Peyer's patch (tissue), 4 donors: ENCODE measurements at places on chromosomes 5 and 9. TPM values are rescaled to one million over a fixed set of nuclear protein-coding genes. Genes with fewer than 3 reads are reported as not detected.
A peak's percentile ranks its signal among the peaks of the same experiment; 100 is the strongest.

DNA sequence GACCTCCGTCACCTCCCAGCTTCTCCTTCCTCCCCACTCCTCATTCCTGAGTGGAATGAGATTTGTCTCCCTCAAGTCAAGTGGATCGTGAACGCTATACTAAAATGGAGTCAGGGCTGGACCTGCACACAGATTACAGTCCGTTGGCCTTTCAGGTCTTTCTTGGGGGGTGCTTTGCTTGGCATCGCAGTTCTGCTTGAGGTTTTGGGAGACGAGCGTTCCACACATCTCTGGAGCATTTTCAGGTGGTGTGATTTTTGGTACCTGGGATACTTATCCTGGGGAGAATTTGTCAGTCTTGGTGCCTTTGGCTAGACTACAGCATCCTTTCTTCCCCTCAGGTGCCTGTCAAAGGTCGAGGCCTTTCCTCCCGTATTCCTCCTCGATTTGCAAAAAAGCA, 23.8 kb upstream of the POMT1 start:
- no peak for DNase-seq

- DNase-seq: peak; percentile 62
Observed at GRCh38 chr5:141914199-141914743, 9.4 kb upstream of the DELE1 start.

- no peak for DNase-seq
Observed at GRCh38 chr9:69427286-69427685, 102.3 kb downstream of the ENTREP1 start.

Gene DNAH5
- total RNA-seq: 0.35 TPM

Gene RGS14
- 23.9 TPM for total RNA-seq

GRCh38 chr5:177131019-177131320, 2.6 kb upstream of the NSD1 start:
- DNase-seq: peak; percentile 8

Gene ITGA1
- 21.2 TPM for total RNA-seq

DNA sequence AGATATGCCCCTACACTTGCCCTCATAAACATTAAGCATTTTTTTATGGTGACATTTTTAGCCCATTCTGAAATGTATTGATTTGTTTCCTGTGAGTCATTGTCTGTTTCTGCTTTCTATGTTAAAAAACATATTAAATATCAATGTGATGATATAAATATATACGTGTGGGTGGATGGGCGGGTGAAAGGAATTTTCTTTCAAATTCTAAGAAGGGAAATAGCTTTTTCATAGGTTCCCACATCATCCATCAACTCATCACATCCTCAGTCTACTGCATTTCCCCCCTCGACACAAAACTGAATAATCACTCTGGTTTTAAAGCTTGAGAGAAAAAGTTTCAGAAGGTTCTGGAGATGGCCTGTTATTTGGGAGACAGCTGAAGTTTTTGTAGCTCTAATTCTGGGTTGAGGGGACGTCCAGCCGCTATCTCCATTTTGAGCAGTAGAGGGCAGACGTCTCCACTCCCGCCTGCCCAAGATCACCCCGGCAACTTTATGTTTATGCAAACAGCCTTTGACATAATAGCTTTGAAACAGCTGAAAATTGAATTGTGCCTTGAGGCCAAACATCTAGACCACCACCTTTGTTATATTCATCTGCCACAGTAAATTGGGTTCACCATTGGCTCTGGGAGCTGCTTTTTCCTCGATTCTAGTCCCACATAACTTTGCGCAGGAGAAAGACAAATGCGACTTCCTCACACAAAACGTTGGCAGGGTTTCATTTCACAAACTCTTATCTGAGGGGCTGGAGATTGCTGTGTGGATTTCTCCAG, 216.2 kb upstream of the CLINT1 start:
- peak; percentile 73 for DNase-seq

GRCh38 chr9:136311051-136312008, 7.4 kb upstream of the CCDC187 start:
- peak; percentile 67 for DNase-seq

DNA sequence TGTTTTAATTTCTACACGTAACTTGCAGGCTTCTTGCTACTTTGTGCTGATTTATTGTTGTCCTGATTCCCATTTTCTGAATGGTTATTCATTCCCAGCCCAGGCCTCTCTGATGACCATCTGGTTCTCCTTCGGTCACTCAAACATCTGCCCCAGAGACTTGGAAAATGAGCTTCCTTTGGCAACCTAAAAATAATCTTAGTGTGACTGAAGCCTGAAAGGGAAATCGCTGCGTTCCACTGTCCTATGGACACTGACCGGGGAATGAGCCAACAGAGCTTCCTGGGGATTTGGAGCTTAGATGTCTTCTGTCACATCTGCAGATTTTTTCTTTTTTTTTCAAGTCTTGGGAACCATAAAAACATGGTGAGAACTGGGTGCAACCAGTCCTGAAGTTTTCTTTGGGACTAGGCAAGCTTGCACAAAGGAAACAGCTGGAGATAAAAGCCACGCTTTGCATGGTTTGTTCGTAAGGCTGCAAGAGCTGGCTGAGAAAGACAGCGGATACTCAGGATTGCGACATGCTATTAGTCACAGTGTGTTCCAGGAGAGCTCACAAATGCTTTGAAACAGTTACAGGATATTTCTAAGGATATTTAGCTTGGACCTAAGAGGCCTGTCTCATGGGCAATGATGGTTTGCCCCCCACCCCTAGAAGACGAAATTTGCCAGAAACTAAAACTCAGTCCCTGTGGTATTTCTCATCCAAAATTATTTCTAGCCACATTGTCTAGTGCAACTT, 146.2 kb downstream of the GOLPH3 start:
- DNase-seq: no peak

Gene TEX48
- not detected for total RNA-seq

Gene SHISAL2B
- not detected for total RNA-seq

Gene NCS1
- 0.70 TPM for total RNA-seq

Gene PCDHB6
- not detected for total RNA-seq

- DNase-seq: no peak
Observed at GRCh38 chr5:83470526-83471404, 779 bp upstream of the VCAN start.

GRCh38 chr9:108443019-108443633, 412.7 kb downstream of the ACTL7B start:
- DNase-seq: no peak

Gene SLC34A3
- total RNA-seq: 13.3 TPM

Gene C6
- total RNA-seq: 1.5 TPM

GRCh38 chr5:134965271-134965825, 2.4 kb upstream of the CATSPER3 start:
- no peak for DNase-seq

Gene EIF4E1B
- not detected for total RNA-seq

DNA sequence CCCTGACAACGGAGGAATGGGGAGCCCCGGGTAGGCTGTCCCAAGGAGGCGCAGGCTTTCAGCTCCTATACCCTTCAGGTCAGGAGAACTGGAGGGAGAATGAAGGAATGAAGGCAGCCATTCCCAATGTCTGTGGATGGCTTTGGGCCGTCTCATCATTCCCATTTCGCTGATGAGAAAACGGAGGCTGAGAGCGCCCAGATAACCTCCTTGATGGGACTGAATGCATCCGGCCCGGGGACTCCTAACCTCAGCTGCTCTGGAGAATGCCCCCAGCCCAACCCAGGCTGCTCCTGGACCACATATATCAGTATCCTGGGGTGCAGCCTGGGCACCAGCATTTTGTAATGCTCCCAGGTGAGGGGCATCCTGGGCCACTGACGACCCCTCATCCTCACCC, 52.6 kb upstream of the RNU6ATAC start:
- no peak for DNase-seq

- DNase-seq: no peak
Observed at GRCh38 chr9:82680179-82680935, 382.6 kb downstream of the RASEF start.

DNA sequence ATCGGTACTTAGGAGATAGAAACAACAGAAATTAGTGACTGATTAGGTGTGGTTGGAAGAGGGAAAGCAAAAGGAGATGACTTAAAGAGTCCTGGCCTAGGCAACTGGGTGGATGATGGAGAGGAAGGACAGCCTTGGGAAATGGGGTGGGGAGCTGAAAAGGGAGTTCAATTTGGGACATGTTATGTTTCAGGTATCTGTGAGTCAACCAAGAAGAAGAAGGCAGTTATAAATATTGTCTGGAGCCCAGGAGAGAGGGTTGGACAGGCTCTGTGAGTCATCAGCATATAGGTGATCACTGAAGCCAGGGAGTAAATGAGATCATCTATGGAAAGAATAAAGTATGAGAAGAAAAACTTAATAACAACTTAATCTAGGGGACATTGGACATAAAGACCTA, 357.7 kb downstream of the NPR3 start:
- no peak for DNase-seq

DNA sequence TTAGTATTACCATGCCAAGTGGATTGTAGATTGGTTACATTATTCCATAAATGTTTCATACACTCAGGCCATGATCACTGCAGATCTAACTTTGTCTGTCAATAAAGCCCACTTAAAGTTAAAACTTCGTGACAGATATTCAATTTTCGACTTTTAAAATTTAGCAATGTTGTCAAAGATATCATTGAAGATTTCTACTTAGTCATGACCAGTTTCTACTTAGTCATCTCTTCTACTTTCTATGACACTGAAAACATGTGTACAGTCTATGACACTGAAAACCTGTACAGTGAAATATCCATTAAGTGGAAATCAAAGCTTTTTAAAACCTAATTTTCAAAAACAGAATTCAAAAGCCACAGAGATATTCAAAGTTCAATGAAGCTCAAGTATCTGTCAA, 258.2 kb downstream of the MCTP1 start:
- DNase-seq: no peak

- DNase-seq: no peak
Observed at GRCh38 chr9:114278881-114279570, 43.9 kb upstream of the ORM1 start.

Gene MARCOL
- not detected for total RNA-seq

DNA sequence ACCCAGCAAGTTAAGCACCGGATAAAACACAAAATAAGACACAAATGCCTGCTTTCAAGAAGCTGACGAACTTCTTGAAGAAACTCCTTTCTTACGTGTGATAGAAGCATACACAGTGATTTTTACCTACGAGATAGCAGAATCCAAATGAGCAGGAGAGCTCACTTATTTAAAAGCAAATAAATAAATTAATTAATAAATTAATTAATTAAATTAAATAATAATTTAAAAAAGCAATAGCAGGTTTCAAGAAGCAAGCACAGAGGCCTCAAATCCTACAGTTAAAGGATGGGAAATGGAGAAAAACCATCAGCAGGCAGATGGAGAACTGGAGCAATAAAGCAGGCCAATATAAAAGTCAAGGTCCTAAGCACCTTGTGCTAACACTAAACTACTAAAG, 17.3 kb downstream of the LEAP2 start:
- no peak for DNase-seq

Gene FAM221B
- total RNA-seq: not detected

GRCh38 chr5:124494540-124495116, 251.8 kb downstream of the ZNF608 start:
- no peak for DNase-seq

DNA sequence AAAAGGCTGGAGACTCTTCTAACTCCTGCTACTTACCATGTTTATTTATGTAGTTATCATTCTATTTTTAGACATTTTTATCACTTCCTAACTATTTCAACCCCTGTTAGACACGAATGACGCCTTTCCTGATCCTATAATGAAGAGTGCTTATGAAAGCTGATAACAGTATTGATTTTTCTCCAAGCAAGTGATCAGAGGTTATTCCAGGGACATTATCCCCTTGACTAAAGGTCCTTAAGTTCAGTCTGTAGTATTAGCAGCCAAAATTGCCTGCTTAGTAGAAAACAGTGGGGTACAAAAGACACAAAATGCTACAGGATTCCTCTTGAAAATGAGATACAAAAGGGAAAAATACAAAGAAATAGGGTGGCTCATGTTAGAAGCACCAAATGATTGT, 235.6 kb downstream of the DNAH5 start:
- no peak for DNase-seq

GRCh38 chr5:155274484-155274883, 260.9 kb downstream of the KIF4B start:
- DNase-seq: no peak

- no peak for DNase-seq
Observed at GRCh38 chr9:38036359-38037084, 32.5 kb downstream of the SHB start.

GRCh38 chr9:37732086-37732741, 21.4 kb upstream of the TRMT10B start:
- no peak for DNase-seq

Gene CPEB4
- total RNA-seq: 56.8 TPM

Gene MEIKIN
- not detected for total RNA-seq

Gene TTC39B
- 25.6 TPM for total RNA-seq

GRCh38 chr9:108296056-108296455, 559.7 kb downstream of the ACTL7B start:
- DNase-seq: no peak

GRCh38 chr5:61303346-61303745, 28.7 kb upstream of the ZSWIM6 start:
- DNase-seq: no peak

Gene GLRA1
- total RNA-seq: not detected

DNA sequence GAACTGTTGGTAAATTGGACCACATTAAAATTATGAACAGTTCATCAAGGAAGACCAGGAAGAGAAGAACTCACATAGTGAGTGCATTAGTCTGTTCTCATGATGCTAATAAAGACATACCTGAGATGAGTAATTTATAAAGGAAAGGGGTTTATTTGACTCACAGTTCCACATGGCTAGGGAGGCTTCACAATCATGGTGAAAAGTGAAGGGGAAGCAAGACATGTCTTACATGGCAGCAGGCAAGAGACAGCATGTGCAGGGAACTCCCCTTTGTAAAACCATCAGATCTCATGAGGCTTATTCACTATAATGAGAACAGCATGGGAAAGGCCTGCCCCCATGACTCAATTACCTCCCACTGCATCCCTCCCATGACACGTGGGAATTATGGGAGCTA, 135.9 kb upstream of the MAN2A1 start:
- no peak for DNase-seq

DNA sequence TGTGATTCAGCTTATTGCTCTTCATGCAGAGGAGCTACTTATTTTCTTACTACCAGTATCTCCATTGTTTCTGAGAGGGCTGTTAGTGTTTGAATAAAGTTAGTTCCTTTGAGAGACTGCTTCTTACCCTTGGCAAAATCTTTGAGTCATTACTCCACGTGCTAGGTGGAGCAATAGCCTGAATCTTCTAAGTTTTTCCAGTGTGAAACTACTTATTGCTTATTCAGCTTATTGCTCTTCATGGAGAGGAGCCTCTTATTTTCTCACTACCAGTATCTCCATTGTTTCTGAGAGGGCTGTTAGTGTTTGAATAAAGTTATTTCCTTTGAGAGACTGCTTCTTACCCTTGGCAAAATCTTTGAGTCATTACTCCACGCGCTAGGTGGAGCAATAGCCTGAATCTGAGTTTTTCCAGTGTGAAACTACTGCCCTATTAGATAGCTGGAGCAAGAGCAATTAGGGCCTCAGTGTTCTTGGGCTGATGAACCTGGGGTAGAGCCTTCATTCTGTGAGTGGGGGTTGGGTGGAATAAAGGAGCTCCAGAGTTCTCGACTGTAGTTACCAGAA, 41.9 kb downstream of the GPBP1 start:
- no peak for DNase-seq

Gene CIZ1
- 144 TPM for total RNA-seq

Gene SAP30L
- 37.1 TPM for total RNA-seq

- no peak for DNase-seq
Observed at GRCh38 chr9:133605856-133606707, 3.1 kb downstream of the FAM163B start.

- DNase-seq: no peak
Observed at GRCh38 chr5:108588323-108588722, 159.4 kb upstream of the FER start.
